ENCODE measurements at places on chromosomes 11 and 22. TPM values are rescaled to one million over a fixed set of nuclear protein-coding genes. Genes with fewer than 3 reads are reported as not detected.

GRAMD1B gene
- total RNA-seq = 0.31 TPM

SOX10 gene
- not detected for total RNA-seq

GLB1L2 gene
- total RNA-seq = 16.8 TPM

LARGE2 gene
- total RNA-seq = 12.6 TPM

ANO3 gene
- 0.13 TPM for total RNA-seq

SESN3 gene
- total RNA-seq = 2.6 TPM

OR2AG1 gene
- not detected for total RNA-seq

MPZL2 gene
- 0.29 TPM for total RNA-seq

RIC8A gene
- total RNA-seq = 103 TPM

TEAD1 gene
- total RNA-seq = 17.7 TPM

ZNF70 gene
- 3.2 TPM for total RNA-seq

PCF11 gene
- 54.4 TPM for total RNA-seq

SHISA8 gene
- 2.2 TPM for total RNA-seq

PATE2 gene
- total RNA-seq = not detected

TBX10 gene
- total RNA-seq = not detected

CSTPP1 gene
- total RNA-seq = 12.1 TPM

CASP5 gene
- total RNA-seq = not detected

SCUBE1 gene
- 0.29 TPM for total RNA-seq

PACSIN3 gene
- 18.1 TPM for total RNA-seq

C22orf42 gene
- not detected for total RNA-seq

PLA2G3 gene
- 0.64 TPM for total RNA-seq

SPA17 gene
- 5.7 TPM for total RNA-seq
